Hepatic stellate cell (primary cell): ENCODE measurements at places on chromosomes 2 and 18.

DNA sequence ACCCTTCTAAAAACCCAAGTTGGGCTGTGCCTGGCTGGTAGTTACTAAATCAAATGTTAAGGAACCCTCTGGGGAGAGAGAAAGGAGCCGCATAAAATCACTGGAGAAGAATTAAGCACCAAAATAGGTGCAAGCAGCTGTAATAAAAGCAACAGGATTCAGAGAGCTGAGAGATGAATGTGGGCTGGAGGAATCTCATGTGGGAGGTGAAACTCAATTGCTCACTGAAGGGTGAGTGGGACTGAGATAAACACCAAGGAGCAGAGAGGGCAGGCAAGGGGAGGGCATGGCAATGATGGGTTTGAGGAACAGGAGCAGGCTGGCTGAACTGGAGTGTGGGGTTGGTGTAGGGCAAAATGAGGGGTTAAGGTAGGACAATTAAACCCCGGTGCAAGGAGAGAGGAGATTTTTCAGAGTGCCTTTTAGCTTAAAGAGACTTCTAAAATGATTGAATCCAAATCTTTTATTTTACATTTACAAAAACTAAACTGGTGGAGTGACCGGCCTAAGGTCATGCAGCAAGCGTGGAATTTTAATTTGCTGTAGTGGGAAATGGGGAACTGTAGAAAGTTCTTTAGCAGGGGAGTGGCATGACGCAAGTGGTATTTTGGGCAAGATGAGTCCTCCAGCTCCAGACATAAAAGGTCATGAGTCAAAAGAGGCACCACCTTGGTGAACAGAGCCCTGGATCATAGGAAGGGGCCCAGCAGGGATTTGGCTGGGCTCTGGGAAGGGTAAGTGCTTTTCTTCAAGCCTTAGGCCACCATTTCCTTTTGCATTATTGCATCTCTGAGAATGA, 10.5 kb downstream of the PLB1 start:
- DNase-seq, result no peak

GRCh38 chr2:217249121-217250012, 389.5 kb upstream of the TNP1 start:
- DNase-seq, result no peak

- DNase-seq, result peak; percentile 69
These were observed 516 bp downstream of the EIF2AK2 start for GRCh38 chr2:37156071-37156856.

DNA sequence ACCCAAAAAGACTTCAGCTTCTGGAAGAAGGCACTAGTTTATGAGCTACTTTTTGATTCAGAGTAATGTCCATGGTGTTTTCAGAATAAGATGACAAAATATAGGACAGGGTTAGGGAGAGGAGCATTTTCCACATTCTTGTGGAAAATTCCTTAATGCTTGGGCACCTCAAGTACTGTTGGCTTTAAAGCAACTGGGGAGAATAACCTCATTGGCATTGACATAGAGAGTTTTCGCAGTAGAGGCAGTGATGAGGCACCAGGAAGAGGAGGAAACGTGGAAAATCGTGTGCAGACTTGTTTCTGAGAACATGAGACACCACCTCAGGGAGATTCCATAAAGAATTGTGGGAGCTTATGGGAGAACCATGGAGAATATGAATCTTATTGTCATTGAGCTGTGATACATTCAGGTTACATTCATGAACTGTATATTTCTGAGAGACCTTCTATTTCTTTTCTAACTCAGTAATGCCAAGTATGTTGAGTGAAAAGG, 929.0 kb upstream of the NRXN1 start:
- DNase-seq, result no peak

DNA sequence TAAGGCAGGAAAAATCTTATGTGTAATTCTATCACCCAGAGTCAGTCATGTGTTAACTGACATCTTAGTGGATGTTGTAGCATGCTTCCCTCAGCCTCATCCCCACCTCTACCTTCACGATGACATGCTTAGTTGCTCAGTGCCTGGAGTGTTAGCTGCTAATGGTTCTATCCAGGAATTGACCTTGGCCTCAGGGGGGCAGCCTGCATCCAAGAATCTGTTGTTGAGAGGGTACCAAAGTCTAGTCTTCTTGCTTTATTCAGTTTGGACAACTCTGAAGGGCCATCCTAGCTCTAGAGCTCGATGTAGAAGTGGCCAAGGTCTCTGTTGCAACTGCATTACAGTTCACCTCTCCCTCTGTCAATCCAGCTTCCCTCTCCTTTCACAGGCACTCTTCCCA, 61.2 kb downstream of the ACYP2 start:
- DNase-seq, result peak; percentile 25
